ENCODE measurements at places on chromosomes 4 and X.

DNA sequence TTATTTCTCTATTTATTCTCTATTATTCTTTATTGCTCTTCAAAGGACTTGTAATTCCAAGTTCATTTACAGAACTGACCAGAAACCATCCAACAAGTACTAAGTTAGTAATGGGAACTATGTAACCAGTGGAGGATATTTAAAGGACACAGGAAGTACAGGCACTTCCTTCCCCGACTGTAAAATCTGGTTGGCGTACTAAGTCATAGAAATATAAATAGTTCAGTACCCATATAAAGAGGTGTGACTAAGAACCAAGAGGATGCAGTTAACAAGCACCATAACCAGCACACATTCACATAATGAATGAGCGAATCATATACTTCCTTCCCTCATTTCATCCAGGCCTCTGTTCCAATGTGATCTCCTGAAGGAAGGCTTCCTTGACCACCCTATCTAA, 3.6 kb upstream of the EIF4E start:
- DNase-seq, result peak; percentile 13

DNA sequence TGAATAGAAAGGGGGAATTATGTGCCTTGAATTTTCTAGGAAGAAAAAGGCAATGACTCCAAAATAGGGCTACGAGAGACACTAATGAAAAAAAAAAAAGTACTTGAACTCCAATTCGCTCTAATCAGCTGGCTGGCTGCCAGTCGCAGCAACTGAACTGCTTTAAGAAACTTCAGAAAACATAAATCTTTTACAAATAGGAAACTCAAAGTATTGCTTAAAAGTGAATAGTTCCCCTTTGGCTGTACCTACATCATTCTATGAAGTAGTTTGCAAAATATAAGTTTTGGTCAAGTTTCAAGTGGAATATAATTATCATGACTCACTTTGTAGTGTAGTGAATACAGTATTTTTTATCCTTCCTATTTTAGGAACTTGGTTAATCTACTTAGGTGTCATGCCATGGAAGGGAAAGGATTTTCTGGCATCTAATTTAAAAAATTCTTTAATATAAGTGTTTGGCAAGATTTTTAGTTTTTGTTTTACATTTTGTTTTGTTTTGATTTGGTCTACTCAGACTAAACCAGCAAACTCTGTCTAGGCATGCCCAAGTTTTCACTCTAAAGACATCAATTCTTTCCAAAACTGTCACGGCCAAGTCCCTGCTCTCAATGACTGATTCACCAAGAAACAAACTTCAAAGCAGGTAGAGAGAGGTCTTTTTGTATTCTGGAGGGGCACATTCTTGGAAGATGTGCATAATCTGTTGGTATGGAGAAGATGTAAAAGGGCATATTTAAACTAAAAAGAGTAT, 382.4 kb upstream of the GALNT7 start:
- peak; percentile 15 for DNase-seq

GRCh38 chr4:28488021-28488420, 1627.4 kb downstream of the STIM2 start:
- DNase-seq, result no peak

DNA sequence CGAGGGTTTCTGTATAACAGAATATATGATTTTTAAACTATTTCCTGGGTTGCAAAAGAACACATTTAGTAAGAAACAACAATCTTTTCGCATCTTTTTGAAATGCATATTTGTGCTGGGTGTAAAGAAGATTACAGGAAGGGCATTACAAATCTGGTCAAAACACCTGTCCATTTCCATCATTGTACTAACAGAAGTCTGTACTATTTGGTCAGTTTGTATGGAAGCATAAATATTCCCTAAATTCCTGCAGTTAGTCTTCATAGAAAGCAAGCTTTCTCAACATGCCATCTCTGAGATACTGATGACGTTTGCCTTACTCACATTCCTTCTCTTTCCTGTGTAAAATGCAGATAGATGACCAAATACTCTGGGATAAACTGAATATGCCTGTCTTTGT, 203.3 kb downstream of the NWD2 start:
- DNase-seq, result no peak

DNA sequence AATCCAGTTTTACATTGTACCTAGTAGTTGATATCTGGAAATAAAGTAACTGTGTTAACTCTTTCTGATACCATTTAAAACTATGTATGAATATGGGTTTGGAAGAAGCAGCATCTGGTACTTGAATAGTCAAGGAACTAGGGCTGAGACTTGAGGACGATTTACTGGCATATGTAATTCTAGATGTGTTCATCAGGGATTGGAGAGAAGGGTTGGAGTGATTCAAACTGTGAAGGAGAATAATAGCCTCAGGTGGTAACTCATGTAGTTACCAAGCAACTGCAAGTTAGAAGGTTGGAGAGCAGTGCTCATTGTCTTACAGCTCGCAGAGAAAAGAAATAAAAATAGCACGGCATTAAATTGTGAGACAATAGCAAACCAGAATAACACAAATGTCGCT, 29.5 kb upstream of the TXLNG start:
- DNase-seq, result no peak

GRCh38 chr4:150863456-150863855, 151.6 kb downstream of the LRBA start:
- DNase-seq, result no peak

GRCh38 chr4:146343199-146343598, 128.9 kb downstream of the REELD1 start:
- DNase-seq, result no peak

DNA sequence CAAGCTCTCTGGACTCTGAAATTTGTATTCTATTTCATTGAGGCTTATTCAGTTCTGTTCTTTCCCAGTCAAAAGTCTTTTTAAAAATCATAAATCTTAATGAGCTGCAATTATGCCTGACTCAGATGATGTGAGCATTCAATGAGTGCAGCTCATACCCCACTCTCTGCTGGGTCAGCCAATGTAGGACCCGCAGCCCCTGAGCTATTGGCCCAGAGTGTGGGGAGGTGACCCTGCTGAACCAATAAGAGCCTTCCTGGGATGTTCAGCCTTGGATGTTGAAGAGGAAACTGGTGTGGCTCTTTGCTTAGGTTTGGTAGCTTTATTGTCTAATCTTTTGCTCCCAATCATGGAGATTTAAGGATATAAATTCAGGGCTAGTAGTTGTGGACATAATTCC, 12.1 kb upstream of the TCEAL4 start:
- no peak for DNase-seq

DNA sequence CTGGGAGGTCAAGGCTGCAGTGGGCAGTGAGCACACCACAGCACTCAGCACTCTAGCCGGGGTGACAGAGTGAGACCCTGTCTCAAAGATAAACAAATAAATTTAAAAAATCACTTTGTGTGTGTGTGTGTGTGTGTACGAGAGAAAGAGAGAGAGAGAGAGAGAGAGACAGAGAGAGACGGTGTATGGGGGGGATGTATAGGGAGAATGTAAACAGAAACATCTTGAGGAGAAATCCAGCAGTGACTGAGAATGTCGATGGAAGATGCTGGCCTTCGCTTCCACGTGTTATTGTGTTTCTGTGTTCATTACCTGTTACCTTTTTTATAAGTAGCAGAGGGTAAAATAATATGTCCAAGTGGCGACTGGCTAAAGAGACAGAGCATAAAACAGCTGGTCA, 23.6 kb upstream of the RBPJ start:
- DNase-seq, result no peak

GRCh38 chr4:12041828-12042227, 613.1 kb upstream of the HS3ST1 start:
- DNase-seq, result peak; percentile 3

- no peak for DNase-seq
Observed at GRCh38 chr4:31234494-31234893, 514.3 kb downstream of the PCDH7 start.

DNA sequence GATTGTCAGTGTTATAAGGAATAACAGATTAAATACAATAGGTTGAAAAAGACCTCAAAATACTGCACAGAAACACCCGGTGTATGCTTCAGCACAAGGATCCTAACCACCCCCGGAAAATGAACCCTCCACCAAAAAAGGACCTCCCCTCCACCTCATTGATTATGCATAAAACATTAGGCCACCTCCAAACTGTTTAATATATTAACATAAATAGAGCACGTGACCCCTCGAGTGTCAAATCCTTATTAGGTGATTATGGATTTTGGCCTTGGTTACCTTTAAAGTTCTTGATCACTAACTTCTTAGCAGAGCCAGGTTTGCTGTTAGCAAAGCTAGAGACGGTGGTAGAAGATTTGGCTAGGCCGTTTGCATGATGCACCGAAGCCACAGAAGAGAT, 958 bp downstream of the CUL4B start:
- DNase-seq, result no peak

DNA sequence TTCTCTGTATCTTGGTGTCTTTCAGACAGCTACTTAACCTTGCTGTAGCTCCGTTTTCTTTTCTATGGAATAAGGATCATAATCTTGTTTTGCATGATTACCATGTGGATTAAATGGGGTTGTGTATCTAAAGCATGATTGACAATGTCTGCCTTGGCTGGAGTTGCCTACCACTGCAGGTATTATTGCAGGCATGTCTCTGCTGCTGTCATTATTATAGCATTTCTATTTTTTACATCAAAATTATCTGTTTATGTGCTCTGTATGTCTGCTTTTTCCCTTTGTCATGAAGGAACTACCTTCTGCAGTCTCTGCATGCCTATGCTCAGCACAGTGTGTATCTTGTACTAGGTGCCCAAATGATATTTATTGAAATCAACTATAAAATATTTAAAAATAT, 95.9 kb upstream of the TAPT1 start:
- no peak for DNase-seq

DNA sequence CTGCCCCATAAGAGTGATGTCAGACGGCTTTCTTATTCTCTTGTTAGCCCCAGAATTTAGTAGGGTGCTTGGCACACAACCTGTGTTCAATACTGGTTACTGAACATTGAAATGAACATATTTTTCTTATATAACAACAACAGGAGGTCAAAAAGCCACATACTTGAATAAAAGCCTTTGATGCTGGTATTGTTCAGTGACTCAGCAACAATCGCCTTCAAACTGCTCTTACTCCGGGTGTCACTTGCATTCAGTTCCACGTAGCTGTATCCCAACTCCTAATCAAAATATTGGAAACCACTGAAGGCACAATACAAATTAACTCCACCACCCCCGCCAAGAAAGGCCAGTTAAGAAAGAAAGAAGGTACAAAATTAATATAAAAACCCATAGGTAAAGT, 61.5 kb downstream of the RFC1 start:
- DNase-seq, result no peak

Measured in lung (tissue), 17 donors.